ENCODE measurements at places on chromosomes 1 and 21.

DNA sequence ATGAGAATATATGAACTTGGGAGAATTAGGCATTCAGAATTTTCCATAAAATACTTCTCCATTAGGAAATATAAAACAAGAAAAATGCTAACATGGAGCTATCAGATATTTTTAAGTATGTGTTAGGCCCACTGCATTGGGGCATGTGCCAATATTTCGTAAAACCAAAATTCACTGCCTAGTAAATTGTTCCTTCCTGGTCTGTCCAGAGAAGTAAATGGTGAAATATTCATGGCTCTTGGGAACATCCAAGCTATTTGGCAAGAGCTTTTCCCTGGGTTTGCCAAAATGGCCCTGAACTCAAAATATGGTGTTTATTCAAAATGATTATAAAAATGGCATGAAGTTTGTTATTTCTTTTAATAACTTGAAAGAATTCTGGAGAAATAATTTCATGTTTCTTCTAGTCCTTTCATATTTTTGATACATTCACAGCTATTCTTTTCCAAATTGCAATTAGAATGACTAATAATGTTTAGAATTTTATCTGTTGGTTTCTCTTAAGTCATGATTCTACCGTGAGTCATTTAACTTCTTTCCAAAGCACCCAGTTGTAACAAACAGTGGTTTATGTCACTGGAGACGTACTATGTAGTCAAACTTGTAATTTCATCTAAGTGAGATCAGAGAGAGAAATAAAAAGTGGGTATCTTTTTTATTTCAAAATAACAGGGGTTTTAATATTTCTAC, 25.7 kb upstream of the SLC19A2 start:
- DNase-seq: no peak

DNA sequence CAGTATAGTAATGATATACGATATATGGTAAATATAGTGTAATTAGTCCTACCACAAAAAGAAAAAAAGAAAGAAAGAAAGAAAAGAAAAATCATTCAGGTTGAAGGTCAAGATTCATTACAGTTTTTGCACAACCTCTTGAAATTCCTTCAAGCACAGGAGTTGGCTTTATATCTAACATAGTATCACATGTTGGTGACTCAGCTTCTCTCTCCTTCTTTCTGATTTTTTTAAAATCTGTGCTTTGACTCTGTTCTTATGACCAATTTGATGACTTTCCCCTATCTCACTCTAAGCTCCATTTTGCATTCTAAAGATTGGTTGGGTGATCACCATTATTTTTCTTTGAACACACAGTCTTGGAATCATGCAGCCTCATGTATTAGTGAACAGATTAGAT, 148.2 kb upstream of the COL11A1 start:
- no peak for DNase-seq

DNA sequence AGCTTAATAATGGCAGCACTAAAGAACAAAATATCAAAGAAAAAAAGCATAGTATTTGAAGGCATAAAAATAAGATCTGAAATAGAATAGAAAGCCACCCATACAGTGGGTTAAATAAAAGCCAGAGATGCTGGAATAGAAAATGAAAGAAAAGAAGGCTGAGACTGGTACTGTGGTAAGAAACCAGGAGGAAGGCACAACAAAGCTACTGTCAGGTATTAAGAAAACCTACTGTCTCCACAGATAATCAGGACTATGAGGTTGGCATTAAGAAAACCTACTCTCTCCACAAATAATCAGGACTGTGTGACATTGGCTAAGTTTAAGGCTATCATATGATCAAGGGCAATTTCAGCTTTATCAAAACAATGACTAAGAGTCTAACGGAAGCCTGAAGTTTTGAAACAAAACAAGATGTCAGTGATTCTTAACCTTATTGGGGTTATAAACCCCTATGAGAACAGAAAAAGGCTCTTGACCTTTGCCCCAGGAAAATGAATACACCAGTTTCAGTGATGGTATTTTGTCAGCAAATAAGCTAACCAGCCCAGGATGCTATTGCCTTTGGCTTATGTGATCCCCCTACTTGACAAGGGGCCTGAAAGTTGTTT, 24.4 kb downstream of the MCOLN2 start:
- DNase-seq: no peak

DNA sequence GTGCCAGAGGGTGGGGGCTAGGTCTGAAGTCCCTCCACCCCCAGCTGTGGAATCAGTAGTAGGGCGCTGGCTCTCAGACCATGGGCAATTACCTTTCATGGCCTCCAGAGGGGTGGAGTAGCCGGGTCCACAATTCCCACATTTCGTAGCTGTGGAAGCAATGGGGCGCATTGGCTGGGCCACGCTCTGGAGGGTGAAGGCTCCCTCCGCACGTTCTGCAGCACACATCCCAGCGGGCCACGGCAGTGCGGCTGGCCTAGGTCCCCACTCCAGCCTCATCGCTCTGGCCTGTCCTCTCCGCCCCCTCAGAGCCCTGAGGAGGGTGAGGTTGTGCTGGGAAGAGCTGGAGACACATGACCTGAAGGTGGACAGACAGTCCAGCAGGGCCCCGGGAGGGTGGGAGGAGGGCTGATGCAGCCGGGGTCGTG, 2.9 kb downstream of the SELENBP1 start:
- no peak for DNase-seq

DNA sequence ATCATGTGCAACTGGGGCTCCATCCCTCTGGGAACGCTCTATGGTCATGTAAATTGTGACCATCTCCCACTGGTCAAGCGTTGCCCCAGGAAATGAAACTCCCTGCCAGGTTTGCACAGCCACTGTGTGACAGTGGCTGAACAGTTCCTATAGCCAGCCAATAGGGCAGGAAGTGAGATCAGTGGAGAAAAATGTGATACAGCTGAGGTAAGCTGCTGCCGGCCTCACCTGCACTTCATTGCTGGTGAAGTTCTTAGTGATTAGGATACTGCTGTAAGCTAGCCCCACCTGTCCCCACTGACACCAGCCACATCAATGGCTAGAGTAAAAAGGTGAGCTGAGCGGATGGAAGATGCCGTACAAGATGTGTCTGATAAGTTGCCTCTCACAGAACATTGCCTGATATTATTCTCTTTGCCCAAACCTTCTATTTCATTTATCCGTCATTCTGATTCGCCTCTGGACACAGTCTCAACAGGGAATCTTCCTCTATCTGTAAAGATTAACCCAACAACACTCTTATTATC, 38.4 kb upstream of the CDC42BPA start:
- DNase-seq: no peak

DNA sequence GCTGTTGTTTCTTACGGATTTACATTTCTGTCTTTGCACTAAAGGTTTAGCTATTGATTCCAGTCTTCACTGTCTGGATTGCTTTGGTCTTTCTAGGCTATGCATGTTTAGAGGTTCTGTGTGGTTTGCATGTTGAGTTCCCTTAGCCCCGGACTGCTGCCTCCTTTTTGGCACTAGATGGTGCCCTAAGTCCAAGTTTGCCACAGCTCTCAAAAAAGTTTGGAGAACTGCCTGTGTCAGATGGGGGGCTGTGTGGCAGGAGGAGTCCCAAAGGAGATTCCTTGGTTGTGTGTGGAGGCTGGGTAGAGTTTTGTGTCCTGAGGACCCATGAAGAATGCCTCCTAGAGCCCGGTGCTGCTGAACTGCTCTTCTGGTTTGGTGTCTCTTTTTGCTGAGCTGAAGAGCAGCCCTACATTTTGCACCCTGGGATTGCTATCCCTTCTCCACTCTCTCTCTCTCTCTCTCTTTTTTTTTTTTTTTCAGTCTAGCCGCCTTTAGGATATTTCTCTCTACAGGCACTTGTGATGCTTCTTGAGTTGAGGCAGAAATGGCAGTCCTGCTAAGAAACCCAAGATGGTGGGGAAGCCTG, 74.4 kb downstream of the PTGS2 start:
- DNase-seq: no peak

DNA sequence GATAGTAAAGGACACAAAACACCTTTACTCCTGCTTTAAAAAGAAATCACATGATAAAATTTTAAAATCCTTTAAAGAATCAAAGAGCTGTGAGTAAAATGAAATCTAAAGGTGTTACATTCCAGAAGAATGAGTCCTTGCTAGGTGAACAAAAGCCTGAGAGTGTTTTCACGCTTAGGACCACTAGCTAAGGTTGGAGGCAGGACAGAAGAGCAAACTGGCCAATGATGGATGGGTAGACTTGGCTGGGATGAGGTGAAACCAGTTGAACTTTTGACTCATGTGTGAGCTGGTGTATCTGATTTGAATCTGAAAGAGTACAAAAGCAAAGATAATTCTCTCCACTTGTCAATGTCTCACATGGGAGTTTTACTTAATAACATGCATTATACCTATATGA, 35.1 kb downstream of the CATSPERE start:
- no peak for DNase-seq

- DNase-seq: no peak
Observed at GRCh38 chr1:95085376-95085775, 12.6 kb upstream of the ALG14 start.

DNA sequence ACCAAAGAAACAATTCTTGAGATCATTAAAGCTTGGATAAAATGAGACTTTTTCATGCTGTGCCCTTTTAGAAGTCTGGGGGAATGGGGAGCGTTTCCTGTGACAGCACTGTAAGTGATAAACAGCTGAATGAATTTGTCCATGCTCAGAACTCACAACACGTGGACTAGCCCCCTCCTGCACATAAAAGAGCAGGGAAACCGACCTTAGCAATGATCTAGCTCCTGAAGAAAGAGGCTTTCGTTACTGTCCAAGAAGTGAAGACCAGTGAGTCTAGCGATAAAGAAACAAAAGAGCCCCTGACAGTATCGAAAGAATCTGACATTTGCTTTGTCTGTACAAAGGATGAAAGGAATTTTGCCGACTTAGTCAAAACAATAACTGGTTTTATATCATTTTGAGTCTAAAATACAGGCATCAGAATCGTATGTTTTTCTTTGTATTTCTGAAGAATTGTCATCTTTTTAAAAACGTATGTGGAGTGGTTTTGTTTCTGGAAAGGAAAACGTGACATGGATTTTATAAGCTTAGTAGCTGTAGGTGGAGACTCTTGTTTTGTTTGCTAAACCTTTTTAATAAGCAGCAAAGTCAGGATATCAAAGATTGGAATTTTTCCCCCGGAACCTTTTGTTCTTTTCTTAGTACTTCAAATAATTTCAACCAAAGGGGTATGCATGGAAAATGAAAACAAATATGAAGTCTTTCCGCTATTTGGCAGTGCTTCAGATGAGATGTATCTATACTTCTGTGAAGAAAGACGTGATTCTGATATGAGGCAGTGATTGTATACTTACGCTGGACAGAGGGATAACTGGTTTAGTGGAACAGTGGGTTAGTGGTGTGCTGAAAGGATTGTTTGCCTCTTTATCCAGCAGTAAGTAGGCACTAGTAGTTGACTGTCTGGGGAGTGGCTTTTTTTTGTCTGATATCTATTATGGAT, 61.0 kb downstream of the MAST2 start:
- no peak for DNase-seq

- no peak for DNase-seq
Observed at GRCh38 chr1:98458511-98459485, 202.7 kb upstream of the SNX7 start.

GRCh38 chr21:33189237-33189636, 40.5 kb upstream of the IFNAR2 start:
- no peak for DNase-seq

GRCh38 chr1:31183927-31184554, 55.6 kb downstream of the NKAIN1 start:
- DNase-seq: no peak

- no peak for DNase-seq
Observed at GRCh38 chr1:21508580-21509350, 458 bp upstream of the ALPL start.

- no peak for DNase-seq
Observed at GRCh38 chr1:213622365-213623063, 365.3 kb upstream of the PROX1 start.

DNA sequence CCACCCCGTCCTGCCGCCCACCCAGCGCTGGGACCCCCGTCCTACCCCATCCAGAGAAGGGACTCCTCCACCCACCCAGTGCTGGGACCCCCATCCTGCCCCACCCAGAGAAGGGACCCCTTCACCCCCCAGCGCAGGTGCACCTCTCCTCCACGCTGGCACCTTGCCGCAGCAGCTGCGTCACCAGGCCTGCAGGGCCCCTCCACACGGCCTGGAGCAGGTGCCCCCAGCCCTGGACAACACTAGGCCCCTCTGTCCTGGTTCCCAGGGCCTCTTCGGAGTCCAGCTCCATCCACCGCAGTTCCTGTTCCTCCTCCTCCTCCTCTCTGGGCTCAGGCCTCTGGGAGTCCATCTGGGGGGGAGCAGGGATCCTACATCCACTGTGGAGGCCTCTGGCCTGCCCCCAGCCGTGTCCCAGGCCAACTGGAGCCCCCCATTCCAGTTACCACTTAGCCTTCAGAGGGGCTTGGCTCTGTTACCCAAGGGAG, 378 bp downstream of the ANKRD65 start:
- DNase-seq: no peak

DNA sequence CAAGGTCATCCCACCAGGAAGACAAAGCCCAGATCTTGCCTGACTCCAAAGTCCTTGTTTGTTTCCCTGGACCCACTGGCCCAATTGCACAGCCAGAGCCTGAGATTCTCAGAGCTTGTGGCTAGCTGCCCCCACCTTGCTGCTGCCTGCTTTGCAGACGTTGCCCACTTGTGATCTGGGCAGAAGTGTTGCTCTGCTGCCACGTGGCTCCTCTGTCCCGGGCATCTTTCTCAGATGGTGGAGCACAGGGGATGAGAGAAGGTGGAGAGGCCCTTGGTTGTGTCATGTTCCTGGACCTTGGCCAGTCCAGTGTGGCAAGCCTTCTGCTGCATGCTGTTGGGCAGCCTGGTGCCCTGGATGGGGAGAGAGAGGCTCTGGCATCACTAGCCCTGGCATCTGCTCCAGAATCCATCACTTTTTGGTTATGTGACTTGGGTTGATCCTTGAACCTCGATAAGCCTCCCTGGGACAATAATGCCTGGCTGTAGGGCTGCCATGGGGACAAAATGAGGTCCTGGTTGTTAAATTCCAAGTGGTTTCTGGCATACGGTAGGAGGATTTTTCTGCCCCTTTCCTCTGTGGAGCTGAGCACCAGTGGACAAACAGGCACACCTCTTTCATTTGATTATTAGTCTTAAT, 1.5 kb upstream of the NR0B2 start:
- DNase-seq: no peak

GRCh38 chr1:100350787-100351094, 1.6 kb upstream of the CDC14A start:
- DNase-seq: no peak

GRCh38 chr1:204128464-204128963, 23.3 kb downstream of the ETNK2 start:
- no peak for DNase-seq

- DNase-seq: no peak
Observed at GRCh38 chr1:171814692-171815091, 26.6 kb upstream of the DNM3 start.

DNA sequence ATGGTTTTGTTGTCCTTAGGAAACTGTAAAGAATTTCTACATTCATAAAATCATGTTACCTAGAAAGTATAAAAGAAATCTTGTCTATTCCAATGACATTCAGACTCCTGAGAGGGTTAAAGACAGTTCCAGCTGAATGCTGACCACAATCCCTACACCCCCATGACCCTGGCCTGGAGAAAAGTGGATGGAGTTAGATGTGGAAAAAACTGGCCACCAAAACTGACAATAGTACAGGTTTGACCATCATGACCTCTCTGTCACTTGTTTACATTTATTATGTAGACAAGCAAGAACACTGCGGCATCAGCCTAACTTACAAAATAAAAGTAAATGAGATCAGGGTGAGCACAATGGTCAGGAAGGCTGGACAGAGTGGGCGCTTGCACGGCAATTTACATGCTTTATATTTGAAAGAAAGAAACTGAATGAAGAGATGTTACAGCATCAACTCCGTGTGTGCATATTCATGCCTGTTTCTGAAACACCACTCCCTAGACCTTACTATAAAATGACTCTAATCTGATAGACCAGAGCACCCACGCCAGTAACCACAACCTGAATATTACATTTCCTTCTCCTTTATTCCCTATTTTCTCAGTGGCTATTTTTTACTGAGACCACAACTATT, 116.0 kb downstream of the ESRRG start:
- DNase-seq: no peak
